ENCODE measurements at places on chromosomes 7 and 10.

- peak; percentile 58 for DNase-seq
Measured at GRCh38 chr10:85851325-85851724, 515.3 kb downstream of the GRID1 start.

DNA sequence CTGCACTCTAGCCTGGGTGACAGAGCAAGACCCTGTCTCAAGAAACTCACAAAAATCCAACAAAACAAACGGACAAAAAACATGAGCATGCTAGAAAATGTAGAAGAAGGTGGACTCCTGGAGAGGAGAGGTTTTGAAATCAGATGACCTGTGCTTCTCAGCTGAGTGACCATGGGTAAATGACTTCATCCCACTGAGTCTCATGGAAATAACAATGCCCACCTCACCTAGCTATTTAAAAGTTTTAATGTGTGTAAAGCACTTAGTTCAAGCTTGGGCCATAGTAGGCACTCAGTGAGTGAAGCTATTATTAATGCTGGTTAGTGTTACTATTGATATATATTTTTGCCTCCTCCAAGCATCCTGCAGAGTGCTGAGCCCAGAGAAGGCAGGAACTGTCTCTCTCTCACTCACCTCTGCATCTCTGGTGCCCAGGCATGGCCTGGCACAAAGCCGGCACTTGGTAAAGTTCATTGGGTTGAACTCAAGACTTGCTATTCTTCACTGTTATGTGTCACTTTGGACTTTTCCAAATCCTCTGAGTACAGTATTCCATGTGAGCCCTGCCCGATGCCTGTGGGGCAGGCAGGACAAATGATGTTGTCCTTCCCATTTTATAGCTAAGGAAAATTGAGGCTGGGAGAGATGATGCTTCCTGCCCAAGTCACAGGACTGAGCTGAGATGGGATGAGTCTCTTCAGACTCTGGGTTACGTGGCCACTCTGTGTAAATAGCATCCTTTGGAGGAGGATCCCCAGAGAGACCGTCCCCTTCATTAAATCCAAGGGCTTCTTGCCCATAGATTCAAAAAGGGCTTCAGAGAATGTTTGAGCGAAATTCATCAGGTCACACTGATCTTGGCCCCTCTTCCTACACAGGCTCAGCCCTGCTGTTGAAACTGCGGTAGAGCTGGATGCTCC is 81.4 kb upstream of the EMX2 start:
- DNase-seq: peak; percentile 91

DNA sequence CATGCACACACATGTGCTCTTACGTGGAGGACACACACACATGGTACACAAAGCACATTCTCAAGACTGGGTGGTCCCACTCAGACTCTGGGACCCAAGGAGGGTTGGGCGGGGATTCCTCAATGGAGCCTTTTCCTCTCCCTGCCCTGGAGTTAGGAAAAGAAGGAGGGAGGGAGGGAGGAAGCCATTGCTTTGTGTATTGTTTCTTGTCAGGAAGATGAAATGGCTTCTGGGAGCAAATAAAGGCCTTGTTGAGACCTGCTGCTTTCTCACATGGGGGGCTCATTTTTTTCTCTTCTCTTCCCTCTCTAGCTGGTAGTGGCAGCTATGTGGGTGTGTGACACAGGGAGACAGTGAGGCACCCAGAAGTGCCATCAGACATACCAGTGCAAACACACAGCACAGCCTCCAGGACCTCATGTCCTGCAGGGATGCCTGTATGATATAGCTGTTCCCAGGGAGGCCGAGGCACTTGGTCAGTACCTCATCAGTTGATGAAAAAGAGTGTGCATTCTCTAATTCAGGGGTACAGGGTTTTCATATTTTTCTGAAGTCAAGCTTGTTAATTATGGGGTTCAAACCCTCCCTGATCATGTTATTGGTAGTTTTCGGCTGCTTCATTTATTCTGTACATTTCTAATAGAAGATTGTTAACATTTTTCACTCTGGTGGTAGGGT is 5.7 kb downstream of the AQP1 start:
- DNase-seq: no peak

GRCh38 chr7:155231241-155231800 is 66.4 kb upstream of the INSIG1 start:
- DNase-seq: no peak

DNA sequence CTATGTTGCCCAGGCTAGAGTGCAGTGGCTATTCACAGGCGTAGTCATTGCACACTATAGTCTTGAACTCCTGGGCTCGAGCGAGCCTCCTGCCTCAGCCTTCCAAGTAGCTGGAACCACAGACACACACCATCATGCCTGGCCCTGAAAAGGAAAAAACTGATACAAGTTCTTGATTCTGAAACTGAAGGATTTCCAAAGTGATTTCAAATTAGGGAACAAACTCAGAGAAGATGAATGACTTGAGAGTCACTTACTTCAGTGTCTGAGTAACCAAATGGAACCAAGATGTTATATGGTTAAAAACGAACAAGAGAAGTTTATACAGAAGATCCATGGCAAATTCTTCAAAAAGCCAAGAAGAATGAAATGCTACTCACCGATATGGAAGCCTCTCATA is 14.4 kb downstream of the CWF19L1 start:
- DNase-seq: no peak

- DNase-seq: peak; percentile 91
Measured at GRCh38 chr7:42097752-42098151, 139.3 kb downstream of the GLI3 start.

DNA sequence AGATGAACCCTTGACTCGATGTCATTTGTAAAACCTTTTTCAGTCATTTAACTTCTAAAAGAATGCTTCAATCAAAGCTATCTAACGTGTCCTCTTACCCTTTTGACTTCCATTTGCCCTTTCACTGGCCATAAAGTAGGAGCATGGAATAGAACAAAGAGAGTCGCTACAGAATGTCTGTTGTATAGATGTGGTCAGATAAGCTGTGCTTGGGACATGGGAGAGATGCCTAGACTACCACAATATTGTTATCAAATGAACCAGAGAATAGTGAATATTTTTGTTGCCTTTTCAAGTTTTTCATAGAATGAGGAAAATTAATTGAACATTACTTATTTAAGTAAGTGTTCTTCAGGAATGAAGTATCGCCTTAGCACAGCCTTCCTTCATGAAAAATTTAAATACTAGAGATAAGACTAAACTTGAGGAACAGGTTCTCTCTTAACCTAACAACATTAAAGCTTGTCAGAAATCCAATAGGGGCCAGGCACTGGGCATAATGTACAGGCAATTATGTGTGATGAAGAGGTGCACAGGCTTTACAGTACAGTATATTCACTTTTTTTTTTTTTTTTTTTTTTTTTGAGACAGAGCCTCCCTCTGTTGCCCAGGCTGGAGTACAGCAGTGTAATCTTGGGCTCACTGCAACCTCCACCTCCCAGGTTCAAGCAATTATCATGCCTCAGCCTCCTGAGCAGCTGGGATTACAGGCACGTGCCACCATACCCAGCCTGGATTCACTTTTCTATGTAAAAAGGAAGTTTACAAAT is 7.5 kb upstream of the KMT2E start:
- no peak for DNase-seq

GRCh38 chr7:131170440-131171271 is 157.0 kb upstream of the MKLN1 start:
- DNase-seq: peak; percentile 57

- no peak for DNase-seq
Measured at GRCh38 chr10:15180736-15181135, 12.2 kb upstream of the NMT2 start.

DNA sequence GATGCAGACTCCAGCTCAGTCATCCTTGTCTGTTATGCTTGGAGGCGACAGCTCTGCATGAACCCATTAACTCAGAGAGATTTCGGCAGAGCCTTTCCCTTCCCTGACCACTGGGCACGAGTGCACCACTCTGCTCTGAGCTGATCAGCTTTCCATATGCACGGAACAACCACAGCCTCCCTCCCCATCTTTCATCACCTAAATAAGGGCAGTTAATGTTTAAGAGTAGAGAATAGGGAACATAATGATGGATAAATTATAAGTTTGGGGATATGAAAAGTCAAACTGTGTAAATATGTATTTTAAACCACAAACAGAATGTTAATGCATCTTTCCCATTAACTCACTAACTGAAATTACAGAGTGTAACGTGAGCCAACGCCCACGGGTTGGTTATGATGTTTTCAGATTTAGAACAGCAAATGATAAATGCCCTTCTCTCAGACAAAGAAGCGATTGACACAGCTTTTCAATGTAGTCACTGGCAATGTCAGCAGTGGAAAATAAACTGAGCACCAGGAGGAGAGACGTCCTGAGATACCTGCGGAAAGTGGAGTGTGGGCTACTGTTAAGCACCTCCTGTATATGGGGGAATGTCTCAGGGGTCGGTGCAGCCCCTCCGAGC is 658.2 kb downstream of the LRMDA start:
- peak; percentile 21 for DNase-seq

- no peak for DNase-seq
Measured at GRCh38 chr10:70280099-70280498, 3.7 kb downstream of the NPFFR1 start.

GRCh38 chr7:84412161-84412969 is 217.8 kb upstream of the SEMA3A start:
- DNase-seq: peak; percentile 94

- peak; percentile 77 for DNase-seq
Measured at GRCh38 chr10:72331575-72332422, 22.9 kb downstream of the DNAJB12 start.

DNA sequence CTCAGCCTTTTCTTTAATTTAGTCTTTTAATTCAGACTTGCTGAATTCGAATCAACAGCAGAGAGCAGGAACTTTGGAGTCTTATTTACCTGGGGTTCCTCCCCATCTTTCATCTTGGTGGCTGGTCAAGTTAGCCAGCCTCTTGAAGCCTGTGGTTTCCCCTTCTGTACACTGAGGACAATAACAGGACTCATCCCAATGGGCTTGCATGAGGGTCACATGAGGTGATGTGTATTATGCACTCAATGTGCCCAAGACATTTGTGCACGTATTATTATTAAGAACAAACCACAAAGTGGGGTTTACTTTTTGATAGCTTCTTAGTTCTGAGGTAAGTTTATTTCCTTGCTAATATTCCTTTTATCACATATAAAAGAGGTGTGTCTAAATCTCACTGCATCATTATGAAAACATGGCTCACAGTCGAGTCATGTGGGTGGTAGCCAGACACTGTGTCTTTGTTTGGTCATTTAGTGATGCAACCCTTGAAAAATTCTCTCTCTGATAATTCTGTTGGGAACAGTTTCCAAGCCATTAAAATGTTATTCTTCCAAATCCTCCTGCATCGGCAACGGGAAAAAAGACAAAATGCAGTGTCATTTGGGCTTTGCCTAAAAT is 86.5 kb upstream of the GRB10 start:
- peak; percentile 83 for DNase-seq

DNA sequence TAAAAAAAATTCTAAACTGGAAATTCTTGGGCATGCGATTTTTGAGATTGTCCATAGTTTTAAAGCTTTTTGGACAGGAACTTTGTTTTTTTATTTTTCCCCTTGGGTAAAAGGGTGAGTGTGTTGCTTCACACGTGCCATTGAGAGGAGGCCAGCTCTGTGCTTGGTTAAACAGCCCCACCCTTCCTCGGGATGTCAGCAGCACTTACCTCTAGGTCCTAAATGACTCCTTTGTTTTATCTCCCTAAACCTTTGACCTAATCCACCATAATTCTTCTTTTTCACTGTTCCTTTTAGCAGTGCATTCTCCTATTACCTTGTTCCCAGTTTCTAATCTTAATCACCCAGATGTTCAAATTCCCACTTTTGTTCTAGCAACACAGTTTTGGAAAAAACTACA is 83.5 kb downstream of the SEMA3D start:
- DNase-seq: no peak

DNA sequence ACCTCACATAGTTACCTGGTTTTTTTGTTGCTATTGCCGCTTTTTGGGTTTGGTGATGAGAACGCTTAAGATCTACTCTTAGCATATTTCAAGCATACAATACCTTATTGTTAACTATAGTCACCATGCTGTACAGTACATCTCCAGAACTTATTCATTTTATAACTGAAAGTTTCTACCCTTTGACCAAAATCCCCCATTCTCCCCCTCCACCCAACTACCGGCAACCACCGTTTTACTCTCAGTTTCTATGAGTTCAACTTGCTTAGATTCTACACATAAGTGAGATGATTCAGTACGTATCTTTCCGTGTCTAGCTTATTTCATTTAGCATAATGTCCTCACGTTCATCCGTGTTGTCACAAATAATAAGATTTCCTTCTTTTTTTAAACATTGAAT is 86.7 kb upstream of the IL6 start:
- DNase-seq: no peak

DNA sequence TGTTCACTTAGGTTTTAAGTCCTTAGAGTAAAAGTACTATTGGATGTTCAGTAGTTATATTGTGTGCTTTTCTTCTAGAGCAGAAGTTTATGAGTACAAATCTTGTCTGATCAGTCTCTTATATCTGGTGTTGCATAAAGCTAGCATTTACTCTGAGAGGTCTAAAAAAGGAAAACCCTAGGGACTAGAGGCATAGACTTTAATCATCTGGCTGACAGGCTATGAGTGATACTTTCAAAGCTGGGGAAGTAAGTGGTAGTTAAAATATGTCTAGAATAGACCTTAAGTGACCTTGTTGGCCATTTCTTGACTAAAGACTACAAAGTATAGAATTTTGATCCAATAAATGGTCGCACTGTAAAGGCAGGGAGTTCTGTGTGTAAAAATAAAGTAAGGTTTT is 32.9 kb upstream of the PHYHIPL start:
- peak; percentile 2 for DNase-seq

DNA sequence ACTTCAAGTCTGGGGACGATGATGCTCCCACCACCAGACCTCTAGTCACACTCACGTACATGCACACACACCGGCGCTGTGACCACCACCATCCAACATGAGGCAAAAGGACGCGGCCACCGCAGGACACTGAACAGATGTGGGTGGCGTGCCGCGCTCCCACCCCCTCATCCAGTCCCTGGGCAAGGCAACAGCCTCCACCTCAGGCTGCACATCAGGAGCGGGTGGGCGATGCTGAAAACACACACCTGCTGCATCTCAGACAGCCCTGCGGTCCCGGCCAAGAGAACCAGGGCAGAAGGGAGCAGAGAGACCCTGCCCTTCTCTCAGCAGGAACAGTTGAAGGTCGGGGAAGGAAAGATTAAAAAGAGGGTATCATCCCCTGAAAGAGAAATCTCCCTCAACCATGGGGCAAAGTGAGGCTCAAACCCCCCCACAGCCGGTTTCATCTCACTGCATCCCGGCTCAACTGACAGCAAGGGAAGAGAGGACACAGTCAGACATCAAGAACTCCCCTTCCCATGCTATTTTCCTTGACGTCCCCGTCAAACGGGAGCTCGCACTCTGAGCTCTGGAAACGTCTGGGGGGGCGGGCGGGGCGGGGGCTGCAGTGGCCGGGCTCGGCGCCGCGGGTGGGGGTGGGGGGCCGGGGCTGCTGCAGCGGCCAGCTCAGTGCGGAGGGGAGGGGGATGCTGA is 1.1 kb downstream of the CAMK2G start:
- DNase-seq: no peak
